ENCODE measurements at places on chromosomes 12 and 14.

- no peak for DNase-seq
These were observed 1139.4 kb downstream of the TMEM121 start for GRCh38 chr14:106665814-106666213.

DNA sequence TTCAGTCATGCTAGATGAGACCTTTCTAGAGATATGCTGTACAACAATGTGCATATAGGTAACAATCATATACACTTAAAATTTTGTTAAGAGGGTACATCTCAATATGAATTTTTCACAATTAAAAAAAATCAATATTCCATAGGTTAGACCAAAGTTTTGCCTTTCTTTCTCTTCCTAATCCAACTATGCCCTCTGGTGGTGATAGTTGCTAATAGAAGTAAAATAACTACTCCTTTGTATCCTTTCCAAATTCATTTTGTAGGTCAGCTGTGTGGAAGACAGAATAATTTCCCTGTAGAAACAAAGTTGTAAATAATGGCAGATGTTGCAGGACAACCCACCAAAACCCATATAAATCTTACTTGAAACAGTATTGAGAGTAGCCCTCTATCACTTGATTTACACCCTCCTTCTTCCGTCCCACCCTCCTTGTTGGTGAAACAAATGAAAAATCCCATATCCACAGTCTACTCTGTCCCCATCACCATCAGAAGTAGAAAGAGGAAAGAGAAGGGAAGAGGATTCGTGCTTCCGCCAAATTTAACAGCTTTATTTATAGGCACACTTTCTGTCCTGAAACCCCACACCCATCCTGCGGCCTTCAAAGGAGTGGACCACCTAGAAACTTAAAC lies 34.2 kb upstream of the KICS2 start:
- DNase-seq = no peak

DNA sequence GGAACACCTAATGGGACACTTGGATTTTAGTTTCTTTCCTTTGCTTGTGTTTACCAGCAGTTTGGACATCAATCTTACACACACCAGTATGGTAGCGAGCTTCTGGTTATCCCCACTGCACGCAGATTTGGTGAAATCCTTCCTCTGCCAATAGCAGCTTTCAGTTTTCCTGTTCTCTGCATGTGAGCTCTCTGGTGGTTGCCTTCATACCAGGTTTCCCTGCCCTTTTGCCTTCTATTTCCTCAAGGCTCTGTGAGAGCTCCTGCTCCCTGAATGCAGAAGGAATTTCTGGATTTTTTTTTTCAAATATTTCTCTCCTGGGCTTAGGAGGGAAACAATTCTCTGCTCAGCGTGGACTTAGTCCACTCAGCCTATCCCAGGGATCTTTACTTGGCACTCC lies 93.0 kb upstream of the CCDC91 start:
- DNase-seq = no peak

DNA sequence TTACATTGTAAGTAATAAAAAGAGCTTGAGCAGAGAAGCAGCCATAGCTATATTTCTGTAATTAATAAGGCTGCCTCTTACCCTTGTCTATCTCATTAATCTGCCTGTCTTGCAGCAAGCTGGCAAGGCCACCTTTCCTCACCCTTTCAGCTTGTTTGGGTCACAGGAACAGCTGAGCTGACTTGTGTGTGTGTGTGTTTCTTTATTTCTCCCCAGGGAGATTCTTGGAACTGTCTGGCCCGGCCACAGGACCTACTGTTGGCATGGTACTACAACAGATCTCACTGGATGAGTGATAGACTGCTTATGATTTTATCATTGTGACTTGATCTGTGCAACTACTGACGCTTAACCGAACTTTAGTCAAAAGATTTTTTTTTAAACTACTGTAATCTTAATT lies 213.7 kb downstream of the SLC2A13 start:
- no peak for DNase-seq

GRCh38 chr12:53532524-53533445 lies 25.5 kb upstream of the NPFF start:
- DNase-seq = no peak

- DNase-seq = no peak
These were observed 84.7 kb downstream of the BMP4 start for GRCh38 chr14:53871951-53872350.

- no peak for DNase-seq
These were observed 53.4 kb upstream of the FOXN3 start for GRCh38 chr14:89470401-89470800.

DNA sequence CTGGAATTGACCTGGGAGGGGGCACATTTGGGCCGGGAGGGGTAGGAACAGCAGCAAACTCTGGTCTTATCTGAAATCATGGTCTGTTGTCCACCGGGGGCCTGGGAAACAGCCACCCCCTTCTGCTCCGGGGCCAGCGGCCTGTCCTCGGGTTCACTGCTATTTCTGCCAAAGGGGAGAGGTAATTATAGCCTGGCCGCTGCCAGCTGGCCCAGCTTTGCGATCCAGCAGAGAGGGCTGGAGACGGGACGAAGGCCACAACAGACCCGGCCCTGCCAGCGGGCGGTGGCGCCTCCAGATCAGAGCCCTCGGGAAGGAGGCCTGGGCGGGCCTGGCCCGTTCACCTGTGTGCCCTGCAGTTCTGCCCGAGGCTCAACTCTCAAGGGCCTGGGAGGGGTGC lies at the start of gene C14orf180:
TSS of gene C14orf180 (plus strand) at position 258 of the 400 bp plus-strand sequence. CDS start 6,667 bp downstream, outside the sequence.
- DNase-seq = no peak

DNA sequence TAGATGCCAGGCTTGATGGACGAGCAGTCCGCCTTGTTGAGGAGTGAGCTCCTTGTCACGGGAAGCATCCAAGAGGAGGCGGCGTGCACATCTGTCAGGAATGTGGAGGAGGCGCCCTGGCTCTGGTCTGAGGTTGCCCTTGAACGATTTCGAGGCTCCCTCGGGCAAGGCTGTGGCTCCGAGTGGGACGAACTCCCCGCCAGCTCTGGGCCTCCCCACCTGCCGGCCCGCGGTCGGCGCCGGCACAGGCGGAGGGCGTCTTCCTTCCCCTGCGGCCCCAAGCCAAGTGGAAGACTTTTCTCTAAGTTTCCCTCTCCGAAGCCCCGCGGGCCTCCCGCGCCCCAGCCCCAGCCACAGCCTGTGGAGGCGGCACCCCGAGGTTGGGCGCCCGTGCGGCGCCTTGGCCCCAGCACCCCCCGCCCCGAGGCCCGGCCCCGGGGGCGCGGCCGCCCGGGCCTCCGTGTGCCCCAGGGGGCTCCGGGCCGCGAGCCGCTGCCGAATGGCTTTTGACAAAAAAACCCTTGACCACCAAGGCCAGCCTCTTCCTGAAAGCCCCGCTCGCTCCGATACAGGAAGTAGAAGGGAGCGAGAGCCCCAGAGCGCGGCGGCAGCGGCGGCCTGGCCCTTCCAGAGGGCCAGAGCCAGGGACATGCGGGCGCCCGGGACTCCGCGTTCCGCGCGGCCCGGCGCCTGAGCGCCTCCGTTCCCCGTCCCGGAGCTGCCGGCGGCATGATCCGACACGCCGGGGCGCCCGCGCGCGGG lies at the start of gene RIN3:
TSS of gene RIN3 (plus strand) at position 578 of the 762 bp plus-strand sequence. CDS start at position 730, 152 bp downstream.
- peak; percentile 13 for DNase-seq

GRCh38 chr12:9721394-9722092 lies 11.4 kb downstream of the CLECL1 start:
- no peak for DNase-seq

- no peak for DNase-seq
These were observed 43.1 kb upstream of the CCDC196 start for GRCh38 chr14:66442953-66443571.

GRCh38 chr12:89544681-89545184 lies 18.9 kb upstream of the POC1B start:
- DNase-seq = no peak

- DNase-seq = no peak
These were observed 38.8 kb downstream of the CDKL1 start for GRCh38 chr14:50357753-50358395.

DNA sequence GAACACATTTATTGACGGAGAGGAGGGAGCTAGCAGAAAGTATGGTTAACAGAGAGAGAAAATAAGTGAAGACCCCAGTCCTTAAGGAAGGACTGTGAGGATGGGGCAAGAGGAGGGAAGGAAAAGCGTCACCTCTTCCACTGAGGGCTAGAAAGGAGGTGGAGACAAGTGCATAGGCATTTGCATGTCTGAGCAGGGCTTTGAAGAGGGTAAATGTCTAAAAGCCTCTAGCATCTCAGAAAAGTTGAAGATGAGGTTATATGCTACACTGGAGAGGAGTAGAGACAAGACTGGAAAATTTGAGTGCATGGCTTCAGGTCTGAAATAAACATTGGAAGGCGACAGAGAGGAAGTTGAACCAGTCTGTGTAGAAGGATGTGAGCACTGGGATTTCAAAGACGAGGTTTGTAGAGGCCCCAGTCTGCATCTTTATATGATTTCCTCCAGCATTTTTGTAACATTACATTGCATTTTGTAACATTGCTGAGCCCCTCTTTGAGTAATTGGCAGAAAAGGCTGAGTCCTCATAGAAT lies 98.5 kb upstream of the IFNG-AS1 start:
- no peak for DNase-seq

- DNase-seq = no peak
These were observed 234.7 kb downstream of the CCDC91 start for GRCh38 chr12:28424965-28425364.

DNA sequence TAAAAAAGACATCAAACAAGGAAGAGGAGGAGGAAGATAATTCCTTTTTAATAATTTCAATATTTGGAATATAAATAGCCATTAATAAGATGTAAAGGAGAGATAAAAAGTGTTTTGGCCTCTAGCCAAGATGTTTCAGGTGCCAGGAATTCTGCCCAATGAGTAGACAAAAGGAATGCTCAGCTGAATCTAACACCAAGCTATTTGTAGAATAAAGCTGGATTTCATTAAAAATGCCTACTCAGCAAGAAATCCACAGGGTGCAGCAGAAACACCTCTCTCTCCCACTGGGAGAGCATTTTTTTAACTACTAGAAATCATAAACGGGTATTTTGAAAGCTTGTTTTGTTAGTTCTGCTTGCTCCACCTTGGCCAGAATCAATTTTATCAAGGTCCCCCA lies 4.1 kb upstream of the STAB2 start:
- no peak for DNase-seq

- DNase-seq = no peak
These were observed 27.0 kb downstream of the CHD8 start for GRCh38 chr14:21428930-21429329.

- DNase-seq = no peak
These were observed 503.5 kb downstream of the PCNX1 start for GRCh38 chr14:71410578-71411284.

DNA sequence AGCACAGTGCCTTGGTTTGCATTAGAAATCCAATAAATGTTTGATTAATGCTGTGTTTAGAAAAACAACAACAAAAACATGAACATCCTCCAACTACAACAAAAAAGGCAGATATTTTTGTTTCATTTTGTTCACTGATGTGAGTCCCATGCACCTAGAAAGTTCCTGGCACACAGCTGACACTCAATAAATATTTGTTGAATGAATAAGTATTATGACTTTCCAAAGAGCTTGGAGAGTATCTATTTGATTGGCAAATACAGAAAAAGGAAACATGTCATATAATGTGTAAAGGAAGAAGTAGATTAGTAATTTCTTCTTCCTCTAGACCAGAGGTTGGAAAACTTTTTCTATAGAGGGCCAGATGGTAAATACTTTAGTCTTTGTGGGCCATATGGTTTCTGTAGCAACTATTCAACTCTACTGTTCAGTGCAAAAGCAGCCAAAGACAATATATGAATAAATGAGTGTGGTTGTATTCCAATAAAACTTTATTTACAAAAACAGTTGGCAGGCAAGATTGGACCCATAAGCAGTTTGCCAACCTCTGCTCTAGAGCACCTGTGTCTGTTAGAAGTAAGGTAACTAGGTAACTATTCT lies 312.3 kb upstream of the DIO2 start:
- no peak for DNase-seq

DNA sequence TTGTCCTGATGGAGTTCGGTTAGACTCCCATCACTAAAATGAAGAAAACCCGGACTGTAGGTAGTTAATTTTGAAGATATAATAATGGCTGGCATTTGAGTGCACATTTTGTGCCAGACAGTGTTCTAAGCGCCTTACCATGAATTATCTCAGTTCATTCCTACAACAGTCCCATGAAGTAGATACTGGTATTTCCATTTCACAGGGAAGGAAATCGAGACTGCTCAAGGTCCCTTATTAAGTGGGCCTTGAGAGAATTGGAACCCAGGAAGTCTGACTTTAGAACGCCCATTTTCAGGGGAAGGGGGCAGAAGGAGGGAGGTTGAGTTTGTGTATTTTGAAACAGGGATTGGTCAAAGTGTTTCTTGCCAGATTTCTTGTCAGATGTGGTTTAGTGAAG lies 855 bp downstream of the MNAT1 start:
- DNase-seq = no peak

- DNase-seq = no peak
These were observed 297.9 kb upstream of the AMIGO2 start for GRCh38 chr12:47377414-47378221.

GRCh38 chr12:124796303-124796960 lies 67.2 kb downstream of the SCARB1 start:
- no peak for DNase-seq

DNA sequence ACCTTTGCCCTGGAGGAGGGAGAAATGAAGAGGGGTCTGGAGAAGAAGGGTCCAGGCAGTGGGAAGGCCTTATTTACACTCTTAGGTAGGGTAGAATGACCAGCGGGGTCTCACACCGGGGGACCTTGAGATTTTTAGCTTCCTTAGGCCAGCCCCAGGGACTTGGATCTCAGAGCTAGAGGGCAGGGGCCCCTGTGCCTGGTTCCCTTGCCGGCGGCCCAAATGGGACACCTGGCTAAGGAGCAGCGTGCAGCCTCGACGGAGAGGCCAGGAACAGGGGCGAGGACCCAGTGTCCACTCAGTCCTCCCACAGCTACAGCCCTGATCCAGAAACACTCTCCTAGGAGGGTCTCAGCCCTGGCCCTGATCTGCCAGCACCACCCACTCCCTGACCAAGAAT lies 41.8 kb downstream of the DIO3 start:
- no peak for DNase-seq

DNA sequence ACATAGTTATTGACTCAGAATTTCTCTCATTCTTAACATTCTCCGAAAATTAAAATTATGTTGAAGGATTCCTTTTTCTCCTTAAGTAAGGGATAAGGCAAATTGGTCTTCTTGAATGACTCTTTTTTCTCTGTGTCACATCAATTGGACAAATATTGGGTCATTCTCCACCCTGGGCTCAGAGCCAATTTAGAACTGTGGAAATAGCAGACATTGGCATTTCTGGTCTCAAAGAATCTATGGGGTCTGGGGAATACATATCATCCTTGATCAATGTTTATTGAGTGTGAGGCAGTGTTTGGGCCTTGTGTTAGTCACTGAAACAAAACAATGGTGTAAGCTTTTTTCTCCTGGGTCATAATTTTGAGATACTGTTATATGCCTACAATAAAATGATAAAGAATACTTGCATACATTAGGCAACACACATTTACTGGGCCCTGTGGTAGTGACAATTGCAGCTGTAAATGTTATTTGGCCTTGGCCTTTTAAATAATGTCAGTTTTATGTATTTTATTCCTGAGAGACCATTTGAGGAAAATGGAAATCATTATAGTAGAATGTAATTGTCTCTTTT lies 414.6 kb downstream of the TMEM132D start:
- no peak for DNase-seq

DNA sequence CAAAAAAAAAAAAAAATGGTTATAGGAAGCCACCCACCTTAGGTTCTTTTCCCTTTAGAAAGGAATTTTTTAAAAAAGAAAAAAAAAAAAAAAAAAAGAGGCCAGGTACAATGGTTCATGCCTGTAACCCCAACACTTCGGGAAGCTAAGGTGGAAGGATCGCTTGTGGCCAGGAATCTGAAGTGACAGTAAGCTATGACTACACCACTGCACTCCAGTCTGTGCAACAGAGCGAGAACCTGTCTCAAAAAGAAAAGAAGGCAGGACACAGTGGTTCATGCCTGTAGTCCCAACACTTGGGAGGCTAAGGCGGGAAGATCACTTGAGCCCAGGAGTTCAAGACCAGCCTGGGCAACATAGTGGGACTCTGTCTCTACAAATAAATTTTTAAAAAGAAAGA lies 36.0 kb downstream of the SPTLC2 start:
- no peak for DNase-seq
